ENCODE measurements at places on chromosomes 6 and 20.

DNA sequence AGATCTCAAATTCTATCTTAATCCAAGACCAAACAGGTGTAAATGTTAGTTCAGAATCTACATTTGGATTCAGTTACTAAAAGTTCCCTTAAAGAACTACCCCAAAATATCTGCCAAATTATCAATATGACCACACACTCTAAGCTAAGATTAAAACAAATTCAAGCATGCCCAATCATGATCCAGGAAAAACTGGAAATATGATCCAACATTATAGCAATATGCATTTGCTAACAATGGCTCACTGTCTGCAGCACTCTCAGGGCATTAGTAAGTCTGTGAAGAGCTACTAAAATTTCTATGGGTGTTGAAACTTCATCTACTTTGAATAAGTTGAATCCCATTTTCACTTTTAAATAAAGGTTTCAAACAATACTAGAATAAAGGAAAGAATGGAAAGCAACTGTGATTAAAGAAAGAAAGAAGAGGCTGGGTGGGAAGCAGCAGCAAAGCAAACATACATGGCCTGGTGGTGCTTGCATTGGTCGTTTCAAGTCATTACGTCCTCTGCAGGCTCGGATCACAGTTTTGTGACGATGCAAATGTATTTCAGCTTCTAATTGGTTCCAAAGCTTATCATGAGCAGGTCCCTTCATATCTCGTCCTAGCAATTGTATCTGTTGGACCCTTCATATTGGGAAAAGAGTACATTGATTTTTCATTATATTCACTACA is 29.2 kb downstream of the GOPC start:
- no peak for DNase-seq

DNA sequence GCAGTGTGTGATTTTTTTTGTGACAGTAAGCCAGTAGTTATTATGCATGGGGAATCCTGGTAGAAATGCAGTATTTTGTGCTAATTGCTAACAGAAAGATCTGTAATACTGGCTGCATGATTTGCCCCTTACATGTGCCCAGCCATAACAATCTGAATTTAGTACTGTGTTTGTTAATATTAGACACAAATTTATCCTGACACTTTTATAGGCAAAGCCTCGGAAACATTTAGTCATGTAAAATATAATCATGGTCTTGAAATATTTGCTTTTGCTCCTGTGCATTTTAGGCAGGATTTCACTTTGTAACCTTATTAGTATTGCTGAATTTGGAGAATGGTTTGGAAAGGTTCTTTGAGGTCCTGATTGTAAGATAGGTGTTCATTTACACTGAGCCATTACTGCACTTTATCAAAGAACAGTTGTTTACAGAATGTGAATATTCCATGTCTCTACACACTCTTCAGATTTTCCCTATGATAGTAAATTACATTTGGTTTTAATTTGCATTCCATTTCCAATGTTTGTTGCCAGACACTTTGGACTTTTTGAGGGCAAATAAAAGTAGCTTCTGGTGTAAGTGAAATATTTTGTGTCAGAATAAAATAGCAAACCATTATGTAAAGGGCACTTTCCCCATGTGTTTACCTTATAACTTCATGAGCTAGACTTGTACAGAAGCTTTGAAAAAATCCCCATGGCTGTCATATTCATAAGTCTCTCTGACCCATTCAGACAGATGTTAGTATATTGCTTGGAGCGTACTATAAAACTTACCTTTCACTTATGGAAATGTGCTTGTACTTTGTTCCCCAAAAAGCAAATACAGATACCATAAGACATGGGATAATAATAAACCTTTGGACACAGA is 349.9 kb downstream of the ARHGAP18 start:
- no peak for DNase-seq

DNA sequence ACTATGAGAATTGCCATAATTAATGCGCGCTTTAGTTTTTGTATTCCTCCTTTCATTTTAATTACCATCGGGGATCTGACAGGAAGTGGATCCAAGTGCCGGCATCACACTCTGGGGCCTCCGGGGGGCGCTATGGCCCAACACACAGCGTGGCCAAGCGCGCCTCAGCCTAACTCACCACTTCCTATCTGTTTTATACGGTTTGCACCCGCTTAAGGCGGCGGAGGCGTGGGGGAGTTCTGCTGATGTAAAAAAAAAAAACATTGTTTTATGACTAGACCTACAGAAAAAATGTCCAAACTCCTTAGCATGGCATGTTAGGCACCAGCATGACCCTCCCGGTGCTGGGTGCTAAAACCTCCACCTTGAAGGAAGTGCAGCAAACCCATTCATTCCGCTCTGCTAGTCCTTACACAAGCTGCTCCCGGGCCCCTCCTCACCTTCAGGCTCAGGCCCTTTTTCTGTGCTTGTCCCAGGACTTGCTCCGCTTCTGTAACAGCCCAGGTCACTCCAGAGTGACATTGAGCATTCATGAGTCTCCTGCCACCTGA is 4.5 kb upstream of the EBF4 start:
- DNase-seq: peak; percentile 14

- no peak for DNase-seq
Measured at GRCh38 chr6:11484441-11484840, 53.1 kb upstream of the TMEM170B start.

DNA sequence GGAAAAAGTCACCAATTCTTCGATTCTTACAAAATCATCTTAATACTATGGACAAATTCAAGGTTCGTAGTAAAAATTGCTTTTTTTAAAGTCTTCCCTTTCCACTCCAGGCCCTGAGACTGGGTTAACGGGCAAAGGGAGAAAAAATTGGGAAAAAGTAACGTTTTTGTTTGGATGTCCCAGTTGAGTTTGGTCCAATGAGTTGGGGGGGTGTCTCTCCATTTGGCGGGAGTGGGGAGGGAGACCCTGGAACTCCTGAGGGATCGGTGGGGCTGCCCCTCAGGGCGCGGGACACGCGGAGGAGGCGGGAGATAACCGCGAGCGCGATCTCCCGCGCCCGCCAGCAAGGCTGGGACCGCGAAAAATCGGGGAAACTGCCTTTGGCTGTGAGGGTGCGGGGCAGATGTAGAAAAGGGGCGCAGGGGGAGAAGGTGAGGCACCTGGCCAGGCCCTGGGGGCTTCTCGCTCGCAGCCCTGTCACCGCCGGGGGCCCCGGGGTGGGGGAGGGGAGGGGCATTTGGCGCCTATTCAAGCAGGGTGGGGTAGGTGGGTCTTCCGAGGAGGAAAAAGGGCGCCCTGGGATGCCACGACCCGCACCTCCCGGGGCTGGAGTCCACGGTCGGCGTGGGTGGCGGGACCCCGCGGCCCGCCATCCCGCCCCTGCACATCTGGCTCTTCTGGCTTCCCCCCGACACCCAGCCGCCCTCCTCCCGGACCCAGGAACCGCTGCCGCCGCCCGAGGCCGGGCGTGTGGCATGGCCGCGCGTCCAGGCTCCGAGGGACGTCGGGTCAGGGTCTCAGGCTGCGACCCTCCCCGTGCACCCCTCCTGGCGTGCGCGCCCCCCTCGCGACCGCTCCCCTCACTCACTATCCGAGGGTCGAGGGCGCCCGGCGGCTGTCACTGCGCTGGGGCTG is 595 bp downstream of the FBXO5 start:
- DNase-seq: no peak

DNA sequence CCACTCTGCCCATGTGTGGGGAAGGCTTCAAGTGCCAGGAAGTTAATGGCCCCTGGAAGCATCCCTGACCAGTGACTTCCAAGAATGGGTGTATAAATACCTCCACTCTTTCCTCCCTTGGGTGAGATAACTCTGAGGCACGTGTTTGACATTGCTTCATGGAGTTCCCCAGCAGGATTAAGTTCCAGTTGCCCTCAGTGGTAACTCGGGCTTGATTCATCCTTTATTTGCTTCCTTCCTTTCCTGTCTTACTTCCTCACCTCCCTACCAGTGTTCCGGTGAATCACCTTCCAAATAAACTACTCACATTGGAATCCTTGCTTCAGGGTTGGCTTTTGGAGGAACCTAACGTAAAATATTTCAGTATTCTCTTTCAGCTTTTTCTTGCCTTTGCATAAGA is 84.6 kb upstream of the JAG1 start:
- no peak for DNase-seq

- DNase-seq: no peak
Measured at GRCh38 chr6:15207923-15208322, 37.9 kb upstream of the JARID2 start.

GRCh38 chr20:59938221-59938620 is 1.9 kb downstream of the PPP1R3D start:
- DNase-seq: no peak

DNA sequence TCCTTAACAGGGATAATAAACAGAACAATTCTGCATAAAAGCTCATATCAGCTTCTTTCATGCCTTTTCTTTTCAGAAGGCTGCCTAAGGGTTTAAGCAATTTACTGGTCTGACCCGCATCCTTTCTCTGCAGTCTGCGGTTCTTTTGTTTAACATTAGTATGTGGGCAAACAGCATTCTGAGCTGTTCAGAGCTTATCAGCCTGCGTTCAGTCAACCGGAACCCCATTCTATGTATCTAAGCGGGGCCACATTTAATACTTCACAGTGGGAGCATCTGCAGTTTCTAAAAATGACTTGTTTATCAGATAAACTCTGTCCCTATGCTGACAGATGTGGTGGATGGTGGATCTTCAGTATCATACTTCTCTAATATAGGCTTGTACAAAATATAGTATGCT is 758.9 kb upstream of the MMS22L start:
- no peak for DNase-seq

DNA sequence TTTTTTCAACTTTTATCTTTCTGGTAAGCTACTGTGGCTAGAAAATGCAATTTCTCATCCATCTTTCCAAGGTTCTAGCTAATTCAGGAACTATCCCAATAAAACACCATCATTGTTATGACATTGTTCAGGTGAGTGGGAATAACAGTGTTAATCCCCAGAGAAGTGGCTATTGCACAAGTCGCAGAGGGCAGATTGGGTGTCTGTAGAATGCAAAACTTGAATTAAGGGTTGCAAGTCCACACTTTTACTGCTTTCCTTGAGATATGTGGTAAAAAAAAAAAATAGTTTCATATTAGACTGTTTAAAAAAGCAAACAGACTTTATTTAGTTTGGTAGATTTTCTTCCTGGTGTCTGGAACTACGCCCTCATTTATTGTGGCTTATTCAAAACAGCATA is 41.1 kb upstream of the PRDM1 start:
- DNase-seq: no peak

DNA sequence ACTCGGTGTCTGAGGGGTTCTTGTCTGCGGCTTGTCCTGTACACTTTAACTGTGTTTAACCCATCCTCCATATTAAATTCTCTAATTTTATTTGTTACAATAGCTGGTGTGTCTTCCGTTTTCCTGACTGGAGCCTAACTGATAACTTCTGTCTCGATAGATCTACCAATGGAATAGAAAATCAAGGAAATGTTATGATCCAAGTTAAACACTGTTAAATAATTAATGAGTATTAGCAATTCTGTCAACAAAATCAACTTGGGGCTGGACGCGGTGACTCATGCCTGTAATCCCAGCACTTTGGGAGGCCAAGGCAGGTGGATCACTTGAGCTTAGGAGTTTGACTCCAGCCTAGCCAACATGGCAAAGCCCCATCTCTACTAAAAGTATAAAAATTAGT is 81.7 kb downstream of the DNAH8 start:
- no peak for DNase-seq

DNA sequence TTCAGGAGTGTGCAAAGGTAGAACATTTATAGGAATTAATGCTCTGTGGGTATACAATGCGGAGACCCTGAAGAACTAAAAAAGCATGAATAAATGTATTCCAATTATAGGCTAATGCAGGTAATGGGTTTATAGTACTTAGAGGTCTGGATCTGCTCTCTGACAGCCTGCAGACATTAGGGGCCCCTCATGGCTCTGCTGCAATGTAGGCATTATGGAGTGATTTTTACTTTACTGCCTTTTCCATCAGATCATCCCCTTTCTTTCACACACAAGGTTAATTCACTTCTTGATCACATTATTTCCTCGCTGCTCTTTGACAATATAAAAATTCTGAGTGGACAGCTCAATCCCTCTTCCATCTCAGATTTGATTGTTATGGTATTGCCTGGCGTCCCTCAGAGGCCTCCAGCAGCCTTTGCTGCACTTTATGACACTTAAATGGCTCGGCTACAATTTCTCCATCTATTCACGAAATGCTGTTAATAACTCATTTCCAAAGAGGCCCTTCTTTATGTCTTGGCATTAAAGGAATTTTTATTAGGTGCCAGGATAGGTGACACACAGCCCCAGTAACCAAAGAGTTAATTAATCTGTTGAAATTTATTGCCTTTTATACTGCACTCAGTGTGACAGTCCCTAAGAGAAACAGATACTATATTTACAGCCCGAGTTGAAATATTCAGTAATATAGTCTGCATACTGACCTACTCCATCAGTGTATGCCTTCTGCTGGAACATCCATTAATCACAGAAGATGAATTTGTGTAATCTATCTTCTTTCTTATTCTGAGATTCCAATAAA is 33.4 kb upstream of the SLC35B3 start:
- DNase-seq: no peak

- DNase-seq: no peak
Measured at GRCh38 chr6:23775127-23775526, 350.9 kb upstream of the NRSN1 start.
